NCI-H187 (cell line): ENCODE measurements at places on chromosomes 13 and 19.

DNA sequence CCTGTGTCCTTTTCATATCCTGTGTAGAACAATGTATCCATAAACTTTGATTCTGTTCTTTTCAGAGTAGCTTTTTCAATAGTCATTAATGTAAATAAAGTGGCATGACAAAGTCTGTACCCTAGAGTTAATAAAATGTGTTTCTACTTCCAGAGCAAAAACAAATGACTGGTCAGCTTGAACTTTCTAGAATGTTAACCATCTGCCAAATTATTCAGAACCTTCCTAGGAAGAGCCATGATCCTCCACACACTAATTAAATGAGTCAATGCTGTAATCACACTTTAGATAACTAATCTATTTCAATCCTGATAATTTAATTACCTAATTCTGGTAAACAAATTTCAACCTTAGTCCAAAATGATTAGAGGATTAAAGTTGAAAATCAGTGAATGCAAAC lies 73.2 kb downstream of the DIAPH3 start:
- no peak for DNase-seq

- DNase-seq = no peak
These were observed 1.8 kb downstream of the POSTN start for GRCh38 chr13:37596805-37597204.

GRCh38 chr13:59299584-59299983 lies 864.1 kb downstream of the DIAPH3 start:
- no peak for DNase-seq

DNA sequence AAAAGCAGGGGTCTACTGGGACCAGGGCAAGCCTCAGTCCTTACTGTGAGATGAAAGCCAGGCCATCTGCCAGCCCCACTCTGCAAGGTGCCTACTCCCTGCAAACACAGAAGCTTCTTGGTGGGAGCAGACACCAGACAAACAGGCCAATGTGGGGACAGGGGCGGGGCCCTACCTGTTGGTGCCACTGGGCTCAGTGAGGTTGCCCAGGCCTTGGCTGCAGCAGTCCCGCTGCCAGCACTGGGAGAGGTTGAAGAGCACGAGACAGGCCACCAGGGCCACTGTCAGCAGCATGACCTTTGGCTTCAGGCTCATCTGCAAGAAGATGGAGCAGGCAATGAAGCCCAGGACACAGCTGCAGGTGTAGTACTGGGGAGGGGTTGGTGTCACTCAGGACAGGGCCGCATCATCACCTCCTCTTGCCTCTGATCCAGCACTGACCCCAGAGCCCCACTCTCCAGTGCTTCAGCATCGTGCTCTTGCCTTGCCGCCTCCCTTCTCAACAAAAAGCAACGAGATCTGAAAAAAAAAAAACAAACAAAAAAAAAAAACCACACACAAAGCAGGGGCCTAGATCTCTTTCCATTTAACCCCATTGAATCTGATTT lies 72.6 kb downstream of the NBEA start:
- DNase-seq = no peak

- peak; percentile 60 for DNase-seq
These were observed at the start of gene PLIN5 for GRCh38 chr19:4534836-4535658. Gene PLIN5, minus strand, starts transcription at chr19:4535224. Its CDS starts 1,150 bp downstream, at chr19:4534074.

- DNase-seq = no peak
These were observed 12.1 kb downstream of the SLC25A15 start for GRCh38 chr13:40801255-40802217.

- DNase-seq = no peak
These were observed 343.1 kb downstream of the MZT1 start for GRCh38 chr13:72384186-72384823.

GRCh38 chr13:114143806-114144605 lies 11.6 kb upstream of the RASA3 start:
- no peak for DNase-seq

DNA sequence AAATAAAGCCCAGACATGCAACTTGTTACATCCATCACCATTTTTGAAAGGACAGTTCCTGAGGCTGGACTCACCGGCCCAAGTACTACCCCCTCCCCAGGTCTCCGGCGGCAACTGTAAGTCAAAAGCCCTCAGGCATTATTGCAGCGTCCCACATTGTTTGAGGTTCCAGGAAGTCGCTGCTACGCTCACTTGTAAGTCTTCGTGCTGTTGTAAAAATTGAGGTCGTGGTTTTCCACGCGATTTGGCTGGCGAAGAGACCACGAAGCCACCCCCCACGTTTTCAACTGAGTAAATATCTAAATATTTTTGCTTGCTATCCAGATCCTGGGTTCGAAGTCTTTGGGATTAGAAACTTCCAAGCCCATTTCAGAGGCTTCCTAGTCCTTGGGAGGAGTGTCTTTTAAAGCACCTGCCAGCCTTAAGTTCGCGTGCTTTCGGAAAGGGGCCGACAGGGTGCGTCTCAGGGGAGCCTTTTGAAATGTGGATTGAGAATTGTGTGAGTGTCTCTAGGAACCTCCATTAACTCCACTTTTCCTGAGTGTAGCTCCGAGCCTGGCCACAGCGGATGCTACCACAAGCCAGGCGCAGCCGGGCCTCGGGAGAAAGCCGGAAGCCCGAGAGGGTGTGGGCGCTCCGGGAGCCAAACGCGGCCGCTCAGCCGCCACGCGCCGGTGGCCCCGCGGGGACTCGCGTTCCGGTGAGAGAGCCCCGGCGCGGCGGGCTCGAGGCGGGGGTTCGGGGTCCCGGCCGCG lies 434 bp upstream of the FNDC3A start:
- DNase-seq = peak; percentile 82

DNA sequence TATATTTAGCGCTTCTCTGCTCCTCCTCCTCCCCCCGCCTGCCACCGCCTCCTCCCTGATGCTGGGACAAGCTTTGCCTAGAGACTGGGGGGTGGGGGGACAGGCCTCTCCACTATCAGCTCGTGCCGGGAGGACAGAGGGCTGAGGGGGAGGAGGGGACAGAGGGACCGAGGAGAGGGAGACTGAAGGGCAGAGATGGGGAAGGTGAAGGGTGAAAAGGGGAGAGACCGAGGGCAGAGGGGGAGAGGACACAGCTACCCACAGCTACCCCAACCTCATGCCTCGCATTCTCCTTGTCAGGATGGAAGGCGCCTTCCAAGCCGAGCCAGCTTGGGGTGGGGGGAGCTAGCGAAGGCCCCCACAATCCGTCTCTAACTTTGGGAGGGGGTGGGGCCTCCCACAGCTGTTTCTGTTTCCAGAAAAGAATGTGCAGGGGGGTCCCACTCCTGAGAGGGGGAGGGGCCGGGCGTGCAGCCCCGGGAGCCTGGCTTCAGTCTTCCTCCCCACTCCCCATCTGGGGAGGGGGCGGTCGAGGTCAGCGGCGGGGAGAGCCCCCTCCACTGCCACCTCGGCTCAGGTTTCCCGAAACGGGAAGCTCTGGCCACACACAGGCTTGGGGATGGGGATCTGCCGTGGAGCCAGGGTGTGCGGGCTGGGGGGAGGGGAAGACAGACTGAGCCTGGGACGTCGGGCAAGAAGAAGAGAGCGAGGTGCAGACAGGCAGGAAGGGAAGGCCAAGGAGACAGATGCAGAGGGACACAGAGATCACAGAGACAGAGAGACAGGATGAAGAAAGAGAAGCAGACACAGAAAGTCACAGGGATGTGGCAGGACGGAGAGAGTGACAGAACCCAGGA lies 1.6 kb downstream of the DACT3 start:
- DNase-seq = no peak

DNA sequence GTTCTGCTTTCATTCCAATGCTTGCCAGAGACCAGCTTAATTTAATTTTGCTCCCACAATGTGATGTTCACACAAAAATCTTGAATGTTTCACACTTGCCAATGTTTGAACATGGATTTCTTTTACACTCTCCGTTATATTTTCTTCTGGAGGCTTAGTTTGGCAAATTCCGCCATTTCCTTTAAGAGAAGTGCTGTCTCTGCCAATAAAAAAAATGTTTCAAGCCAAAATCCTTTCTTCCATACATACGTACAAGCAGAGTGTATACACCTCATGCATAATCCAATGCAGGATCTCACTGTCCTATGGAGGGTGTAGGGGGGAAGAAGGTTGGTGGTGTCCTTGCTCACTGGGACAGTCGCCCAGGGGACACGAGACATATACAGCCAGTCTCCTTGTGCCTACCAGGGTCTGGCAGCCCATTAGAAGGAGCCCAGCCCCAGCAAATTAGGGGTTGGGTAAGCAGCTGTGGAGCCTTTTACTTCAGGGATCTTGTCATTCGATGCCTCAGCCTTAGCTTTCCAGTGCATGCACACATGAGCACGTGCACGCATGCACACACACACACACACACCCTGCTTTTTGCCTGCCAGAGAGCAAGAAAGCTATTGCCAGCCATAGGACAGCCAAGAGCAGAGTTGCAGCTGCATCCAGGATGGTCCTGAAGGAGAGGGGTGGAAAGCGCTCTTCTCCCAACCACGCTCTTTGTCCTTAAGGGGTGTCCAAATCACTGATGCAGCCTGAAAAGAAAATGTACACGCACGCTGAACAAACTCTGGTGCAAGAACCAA lies 208.3 kb downstream of the FOXO1 start:
- no peak for DNase-seq

DNA sequence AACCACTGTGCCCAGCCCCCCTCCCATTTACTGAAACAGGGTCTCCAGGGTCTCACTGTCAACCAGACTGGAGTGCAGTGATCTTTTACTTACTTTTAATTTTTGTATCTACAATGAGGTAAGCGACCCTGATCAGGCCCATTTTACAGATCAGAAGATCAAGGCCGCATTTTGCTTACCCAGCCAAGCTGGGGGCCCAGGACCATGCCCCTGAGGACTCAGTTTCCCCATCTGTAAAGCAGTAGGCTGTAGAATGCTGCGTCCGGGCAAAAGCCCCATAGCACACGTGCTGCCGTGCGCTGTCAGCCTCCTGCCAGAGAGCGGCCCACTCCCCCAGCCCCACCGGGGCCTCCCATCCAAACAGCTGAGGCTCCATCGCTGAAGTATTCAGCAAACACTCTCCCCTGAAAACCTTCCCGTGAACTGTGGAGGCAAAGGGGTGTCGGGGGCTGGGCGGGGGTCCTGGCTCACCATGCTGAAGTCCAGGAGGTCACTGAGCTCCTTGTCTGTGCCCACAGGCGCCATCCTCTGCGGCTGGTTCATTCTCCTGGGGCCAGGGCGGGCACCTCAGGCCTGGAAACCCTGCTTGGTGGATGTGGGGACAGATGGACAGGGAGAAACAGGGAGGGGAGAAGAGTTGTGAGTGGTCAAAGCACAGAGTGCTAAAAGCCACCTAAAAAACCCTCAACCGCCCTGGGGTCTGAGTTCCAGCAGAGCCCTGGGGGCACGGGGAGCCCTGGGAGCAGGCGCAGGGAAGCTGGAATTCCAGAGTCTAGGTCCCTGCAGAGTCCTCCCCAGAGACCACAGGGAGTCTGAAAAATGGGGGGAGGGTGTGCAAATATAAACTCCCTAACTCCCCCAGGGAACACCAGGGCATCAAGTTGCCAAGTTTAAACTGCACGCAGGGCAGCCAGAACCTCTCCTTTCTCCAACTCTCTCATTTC lies 2.4 kb downstream of the TCF3 start:
- DNase-seq = no peak

GRCh38 chr19:19551853-19552192 lies 13.8 kb downstream of the CILP2 start:
- no peak for DNase-seq

GRCh38 chr13:39600766-39601165 lies 2.2 kb downstream of the LHFPL6 start:
- DNase-seq = no peak

- DNase-seq = no peak
These were observed 17.0 kb downstream of the PAK4 start for GRCh38 chr19:39142630-39143029.

GRCh38 chr13:100208002-100208401 lies 119.1 kb downstream of the PCCA start:
- DNase-seq = no peak

- peak; percentile 58 for DNase-seq
These were observed 12.7 kb downstream of the NPAS1 start for GRCh38 chr19:47032171-47032811.

GRCh38 chr19:39927524-39928356 lies 6.7 kb downstream of the FCGBP start:
- DNase-seq = no peak

DNA sequence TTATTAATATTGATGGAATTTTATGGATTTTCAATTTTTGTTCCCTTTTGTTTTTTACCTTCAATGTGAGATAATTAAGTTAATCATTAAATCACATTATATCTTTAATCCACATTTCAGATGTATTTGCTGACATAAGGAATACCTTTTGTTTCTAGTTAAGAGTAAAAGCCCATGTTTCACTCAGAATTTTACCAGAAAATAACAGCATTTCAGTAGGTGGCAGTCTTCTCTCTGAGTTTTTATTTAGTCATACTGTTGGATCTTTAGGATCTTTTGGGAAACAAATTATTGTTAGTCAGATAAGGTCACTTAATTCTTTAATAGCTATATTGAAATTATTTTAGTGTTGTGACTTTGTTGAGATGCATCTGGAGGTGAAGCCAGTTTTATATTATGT lies 67.9 kb downstream of the NDFIP2 start:
- no peak for DNase-seq

DNA sequence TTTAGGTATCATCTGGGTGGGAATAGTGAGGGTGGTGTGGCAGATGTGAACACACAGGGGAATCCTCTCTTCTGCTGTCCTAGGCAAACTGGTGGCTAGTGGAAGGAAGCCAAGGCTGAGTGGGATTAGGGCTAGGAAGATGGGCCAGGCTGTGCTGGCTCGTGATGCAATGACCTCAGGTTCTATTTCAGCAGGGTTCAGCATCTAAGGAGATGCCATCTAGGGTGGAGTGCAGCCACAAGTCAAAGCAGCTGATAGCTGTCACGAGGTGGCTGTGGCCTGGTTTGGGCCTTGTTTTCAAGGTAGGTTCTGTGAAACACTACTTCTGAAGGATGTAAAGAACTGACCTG lies 21.6 kb downstream of the ARL11 start:
- no peak for DNase-seq

DNA sequence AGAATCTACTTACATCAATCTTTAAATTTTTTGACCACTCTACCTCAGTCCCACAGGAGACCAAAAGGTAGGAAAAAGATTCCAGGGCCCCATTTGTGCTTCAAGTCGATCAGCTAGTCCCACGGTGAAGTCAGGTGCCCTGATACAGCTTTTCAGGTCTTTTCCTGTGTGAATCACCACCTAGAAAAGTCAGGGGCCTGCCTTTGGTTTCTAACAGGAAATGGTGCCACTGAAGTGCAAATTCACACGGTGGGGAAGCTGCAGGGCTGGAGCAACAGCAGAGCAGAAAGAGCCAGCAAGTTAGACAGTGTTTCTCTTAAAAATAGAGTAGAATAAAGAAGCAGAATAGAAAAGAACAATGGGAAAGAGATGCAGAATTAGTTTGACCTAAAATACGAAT lies 107.5 kb downstream of the KLF12 start:
- no peak for DNase-seq

GRCh38 chr13:112685896-112686295 lies 3.9 kb upstream of the ATP11A start:
- no peak for DNase-seq

- DNase-seq = no peak
These were observed 9.7 kb downstream of the DPY19L3 start for GRCh38 chr19:32415246-32415645.
